GM23248 (cell line): ENCODE measurements at places on chromosomes 1 and 21. TPM values are rescaled to one million over a fixed set of nuclear protein-coding genes. Genes with fewer than 3 reads are reported as not detected.

Gene ZNF684
- 6.2 and 9.1 TPM in 2 replicates for total RNA-seq

Gene PCBP3
- total RNA-seq, result 0.32 TPM in 1 of 2 replicates, not detected in the other

DNA sequence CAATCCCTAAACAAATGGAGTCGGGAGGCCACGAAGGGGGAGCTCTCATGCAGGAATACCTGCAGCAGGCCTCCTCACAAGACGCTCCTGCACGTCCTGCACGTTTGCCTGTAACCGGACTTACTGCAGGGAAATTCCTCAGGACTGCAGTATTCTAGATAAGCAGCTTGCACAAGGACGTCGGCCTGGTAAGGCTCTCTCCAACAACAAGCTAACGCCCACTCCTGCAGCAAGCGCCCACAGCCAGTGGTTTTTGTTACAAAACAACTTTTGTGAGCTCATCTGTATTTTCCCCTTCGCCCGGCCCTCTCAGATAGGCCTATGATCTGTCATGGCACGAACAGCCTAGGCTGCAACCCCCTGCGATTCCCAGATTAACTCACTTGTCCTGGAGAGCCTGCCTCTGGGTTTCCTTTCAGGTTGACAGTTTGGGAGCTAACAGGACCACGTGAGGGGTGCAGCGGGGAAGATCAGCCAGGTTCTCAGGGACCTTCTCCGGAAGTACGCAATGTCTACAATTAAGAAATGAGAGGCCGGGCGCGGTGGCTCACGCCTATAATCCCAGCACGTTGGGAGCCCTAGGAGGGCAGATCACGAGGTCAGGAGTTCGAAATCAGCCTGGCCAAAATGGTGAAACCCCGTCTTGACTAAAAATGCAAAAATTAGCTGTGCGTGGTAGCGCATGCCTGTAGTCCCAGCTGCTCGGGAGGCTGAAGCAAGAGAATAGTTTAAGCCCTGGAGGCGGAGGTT lies 921 bp upstream of the MIB2 start:
- peak overlapping the region; percentile 99 for H3K27ac ChIP-seq
- H3K27me3 ChIP-seq, result no peaks in the 10 kb centered on the region
- peak; percentile 94 for DNase-seq
- peak overlapping the region; percentile 92 for H3K4me3 ChIP-seq

- no peak overlapping the region for H3K4me3 ChIP-seq
- peak; percentile 58 for DNase-seq
- no peaks in the 10 kb centered on the region for H3K36me3 ChIP-seq
- peaks cover 8% of the 10 kb centered on the region; the same call in 1 of the 2 replicates for H3K4me1 ChIP-seq
These were observed 247.4 kb downstream of the PTBP2 start for GRCh38 chr1:96968983-96969382.

- no peak overlapping the region for H3K27ac ChIP-seq
- no peak overlapping the region for H3K4me3 ChIP-seq
- peaks cover 38% of the 10 kb centered on the region for H3K27me3 ChIP-seq
- H3K36me3 ChIP-seq, result no peaks in the 10 kb centered on the region
These were observed 102.1 kb downstream of the WDR4 start for GRCh38 chr21:42777064-42777756.

DNA sequence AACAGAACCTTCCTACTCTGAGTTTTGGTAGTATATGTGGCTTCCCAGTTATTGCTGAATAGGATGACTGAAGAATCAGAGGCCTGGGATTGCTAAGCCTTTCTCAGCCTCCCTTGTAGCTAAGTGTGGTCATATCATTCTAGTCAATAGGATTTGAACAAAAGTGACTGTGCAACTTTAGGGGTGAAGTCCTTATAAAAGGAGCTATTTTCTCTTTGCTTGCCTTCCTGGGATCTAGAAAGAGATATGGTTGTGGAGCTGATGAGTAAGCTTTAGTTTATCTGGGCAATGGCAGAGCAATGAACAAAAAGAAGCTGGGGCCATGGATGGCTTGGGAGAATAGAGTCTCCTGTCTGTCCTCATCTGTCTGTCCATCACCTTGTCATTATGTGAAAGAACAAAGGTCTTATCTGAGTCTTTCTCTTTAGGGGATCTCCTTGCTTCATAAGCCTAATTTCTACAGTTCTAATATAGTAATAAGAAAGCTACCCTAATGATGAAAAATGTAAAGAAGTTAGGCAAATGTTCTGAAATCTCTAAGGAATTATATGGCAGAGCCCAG lies 91.5 kb downstream of the TENT5C start:
- H3K27me3 ChIP-seq, result no peaks in the 10 kb centered on the region
- H3K4me3 ChIP-seq, result no peak overlapping the region
- H3K36me3 ChIP-seq, result no peaks in the 10 kb centered on the region
- peaks cover 38% of the 10 kb centered on the region for H3K4me1 ChIP-seq
- H3K27ac ChIP-seq, result peak overlapping the region; percentile 99
- DNase-seq, result peak; percentile 65

DNA sequence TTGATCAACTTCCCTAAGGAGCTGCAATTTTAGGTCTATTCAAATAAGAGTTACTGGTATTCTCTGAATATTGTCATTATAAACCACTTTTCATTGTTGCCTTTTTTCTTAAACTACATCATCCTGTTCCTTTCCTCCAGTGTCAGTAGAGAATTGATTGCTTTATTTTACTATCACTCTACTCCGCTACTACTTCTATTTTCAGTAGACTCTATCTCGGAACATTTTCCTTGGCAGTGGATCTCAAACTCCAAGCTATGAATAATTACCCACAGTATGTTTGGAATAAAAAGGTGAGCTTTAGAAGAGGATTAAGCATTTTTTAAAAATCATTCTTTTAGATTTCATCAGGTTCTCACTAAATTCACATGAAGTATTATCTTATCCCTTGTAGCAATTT lies 224.9 kb downstream of the GREM2 start:
- H3K4me1 ChIP-seq, result peaks cover 46% of the 10 kb centered on the region
- peaks cover 30% of the 10 kb centered on the region for H3K36me3 ChIP-seq
- H3K4me3 ChIP-seq, result no peak overlapping the region
- H3K27ac ChIP-seq, result peak overlapping the region; percentile 84

- no peaks in the 10 kb centered on the region for H3K4me1 ChIP-seq
- H3K27me3 ChIP-seq, result no peaks in the 10 kb centered on the region
- DNase-seq, result no peak
- H3K27ac ChIP-seq, result no peak overlapping the region
These were observed 12.2 kb upstream of the TCEA3 start for GRCh38 chr1:23436520-23437354.
